ENCODE measurements at places on chromosomes 3 and 15. TPM values are rescaled to one million over a fixed set of nuclear protein-coding genes. Genes with fewer than 3 reads are reported as not detected.
A peak's percentile ranks its signal among the peaks of the same experiment; 100 is the strongest.

Gene FOXB1
- not detected for polyA plus RNA-seq

Gene PARP15
- 7.2 TPM for polyA plus RNA-seq

Gene RAB11A
- 224 TPM for polyA plus RNA-seq

GRCh38 chr15:96421178-96421601, 90.7 kb downstream of the NR2F2 start:
- DNase-seq = no peak

DNA sequence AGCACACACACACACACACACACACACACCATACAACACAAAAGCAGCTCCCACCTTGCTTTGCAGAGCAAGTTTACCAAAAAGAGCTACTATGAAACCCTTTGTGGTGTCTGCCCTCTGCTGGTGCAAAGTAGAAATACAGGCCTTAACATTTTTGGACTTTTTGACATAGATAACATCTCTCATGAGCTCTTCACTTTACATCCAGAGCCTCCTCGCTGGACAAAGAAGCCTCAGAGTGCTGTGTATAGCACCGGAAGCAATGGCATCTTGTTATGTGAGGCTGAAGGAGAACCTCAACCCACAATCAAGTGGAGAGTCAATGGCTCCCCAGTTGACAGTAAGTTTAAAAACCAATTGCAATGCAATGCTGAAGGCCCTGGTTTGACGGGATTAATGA, 157.9 kb downstream of the CHL1 start:
- DNase-seq = no peak

DNA sequence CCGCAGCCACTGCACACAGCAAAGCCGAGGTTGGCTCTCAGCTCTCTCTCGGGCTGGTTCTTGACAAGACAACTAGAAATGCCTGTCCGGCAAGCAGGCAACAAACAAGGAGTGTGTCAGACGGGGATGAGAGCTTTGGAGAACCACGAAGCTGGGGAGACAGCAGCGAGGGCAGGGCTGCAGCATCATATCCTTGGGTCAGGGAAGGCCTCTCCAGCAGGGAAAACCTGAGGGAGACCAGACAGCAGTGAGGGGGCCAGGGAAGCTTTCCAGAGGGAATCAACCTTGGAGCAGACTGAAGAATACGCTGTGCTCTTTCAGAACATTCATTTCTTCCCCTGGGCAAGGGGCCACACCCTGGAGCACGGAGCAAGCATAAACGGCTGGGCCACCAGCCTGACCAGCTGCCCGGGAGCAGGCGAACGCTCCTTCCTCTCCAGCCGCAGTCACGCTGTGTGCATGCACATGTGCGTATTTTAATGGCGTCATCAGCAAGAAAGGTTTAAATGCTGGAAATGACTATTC, 58.7 kb downstream of the CHSY1 start:
- no peak for DNase-seq

DNA sequence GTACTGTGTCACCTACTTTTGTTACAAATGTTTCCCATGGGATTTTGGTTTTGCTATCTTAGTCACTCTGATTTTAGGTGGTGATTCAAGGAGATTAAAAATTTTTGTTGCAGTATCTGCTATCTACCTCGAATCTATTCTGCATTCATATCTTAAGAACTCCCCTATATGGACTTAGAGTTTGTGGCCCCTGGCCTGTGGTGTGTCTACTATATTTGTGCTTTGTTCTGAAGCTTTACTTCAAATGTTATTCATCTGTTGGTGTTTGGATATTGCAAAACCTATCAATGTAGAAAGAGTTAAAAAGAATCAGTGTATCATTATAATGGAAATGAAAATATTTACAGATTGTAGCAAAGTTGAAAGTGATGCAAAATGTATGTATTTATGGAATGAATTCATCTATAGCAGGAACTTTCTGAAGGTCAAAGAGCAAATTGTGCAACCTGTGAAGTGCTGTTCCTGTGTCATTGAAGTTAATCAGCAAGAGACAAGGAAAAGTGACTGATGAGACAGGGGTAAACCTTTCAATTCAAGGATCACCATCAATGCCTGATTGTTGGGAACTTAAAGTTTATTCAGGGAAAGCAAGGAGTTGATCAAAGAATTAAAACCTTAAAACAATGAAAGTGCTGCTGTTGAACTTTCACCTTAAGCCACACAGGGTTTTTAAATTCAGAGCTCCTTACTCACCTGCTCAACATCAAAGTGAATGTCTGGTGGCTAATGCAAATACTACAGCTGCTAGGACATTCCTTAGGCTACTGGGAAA, 71.0 kb downstream of the SLMAP start:
- DNase-seq = no peak

GRCh38 chr15:80971143-80971542, 18.5 kb downstream of the MESD start:
- DNase-seq = no peak

DNA sequence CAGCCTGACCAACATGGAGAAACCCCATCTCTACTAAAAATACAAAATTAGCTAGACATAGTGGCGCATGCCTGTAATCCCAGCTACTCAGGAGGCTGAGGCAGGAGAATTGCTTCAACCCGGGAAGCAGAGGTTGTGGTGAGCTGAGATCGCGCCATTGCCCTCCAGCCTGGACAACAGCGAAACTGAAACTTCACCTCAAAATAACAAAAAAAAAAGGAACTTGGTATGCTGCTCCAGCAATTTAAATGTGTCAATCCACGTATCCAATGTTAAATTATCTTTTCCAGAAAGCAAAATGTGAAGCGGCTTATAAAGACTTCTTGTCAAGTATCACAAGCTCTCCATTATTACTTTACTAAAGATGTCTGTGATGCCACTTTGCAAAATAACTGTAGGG, 9.9 kb upstream of the ARIH1 start:
- no peak for DNase-seq

DNA sequence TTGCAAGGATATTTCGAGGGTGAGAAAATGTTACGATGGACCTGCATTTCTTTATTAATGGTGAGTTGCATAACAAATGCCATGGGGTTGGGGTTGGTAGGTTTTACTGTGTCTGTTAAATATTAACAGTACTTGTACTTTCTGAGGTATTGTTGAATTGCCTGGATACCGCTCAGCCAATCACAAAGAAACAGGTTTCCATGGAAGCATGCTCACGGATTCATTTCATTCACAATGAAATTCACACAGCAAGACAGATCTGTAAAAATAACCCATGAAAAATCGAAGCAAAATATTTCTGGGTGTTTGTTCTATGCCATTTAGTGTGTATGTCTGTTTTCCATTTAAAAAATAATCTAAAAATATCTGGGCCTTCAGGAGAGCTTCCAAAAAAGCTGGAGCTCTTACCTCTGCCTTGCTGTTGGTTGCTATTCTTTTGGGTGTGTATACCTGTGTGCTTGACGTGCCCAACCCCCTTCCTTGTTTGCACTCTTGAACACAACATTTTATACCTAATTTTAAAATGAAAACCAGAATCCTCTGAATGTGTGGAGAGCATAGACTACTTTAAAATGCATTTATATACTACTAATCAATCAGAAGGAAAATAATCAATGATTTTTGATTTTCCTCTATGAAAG, 479.8 kb upstream of the TBL1XR1 start:
- DNase-seq = no peak

GRCh38 chr3:100665230-100665629, 44.1 kb upstream of the TFG start:
- DNase-seq = peak; percentile 36
